Sigmoid colon (tissue), 7 donors: ENCODE measurements at places on chromosomes 3 and 15. TPM values are rescaled to one million over a fixed set of nuclear protein-coding genes. Genes with fewer than 3 reads are reported as not detected.

DNA sequence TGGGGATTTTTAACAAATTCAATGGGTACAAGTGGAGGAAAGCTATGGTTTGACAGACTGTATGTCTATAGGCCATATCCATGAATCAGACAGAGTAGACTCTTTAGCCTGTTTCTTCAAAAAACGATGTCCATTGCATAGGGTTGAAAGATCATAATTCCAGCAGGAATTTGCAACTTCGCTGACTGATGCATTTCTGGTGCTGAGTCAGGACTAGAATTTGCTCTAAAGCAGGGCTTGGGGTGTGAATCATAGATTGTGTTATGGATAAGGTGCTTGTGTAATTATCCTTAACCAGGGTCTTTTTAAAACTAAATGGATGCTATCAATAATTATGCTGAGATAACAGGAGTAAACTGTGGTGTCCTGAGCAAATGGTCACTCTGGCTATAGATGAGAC lies 200.4 kb upstream of the TBC1D5 start:
- peaks cover 24% of the 10 kb centered on the region for H3K4me1 ChIP-seq
- H3K36me3 ChIP-seq: no peaks in the 10 kb centered on the region
- DNase-seq: no peak
- H3K4me3 ChIP-seq: no peak overlapping the region

SLC6A11 gene
- not detected for total RNA-seq

DNA sequence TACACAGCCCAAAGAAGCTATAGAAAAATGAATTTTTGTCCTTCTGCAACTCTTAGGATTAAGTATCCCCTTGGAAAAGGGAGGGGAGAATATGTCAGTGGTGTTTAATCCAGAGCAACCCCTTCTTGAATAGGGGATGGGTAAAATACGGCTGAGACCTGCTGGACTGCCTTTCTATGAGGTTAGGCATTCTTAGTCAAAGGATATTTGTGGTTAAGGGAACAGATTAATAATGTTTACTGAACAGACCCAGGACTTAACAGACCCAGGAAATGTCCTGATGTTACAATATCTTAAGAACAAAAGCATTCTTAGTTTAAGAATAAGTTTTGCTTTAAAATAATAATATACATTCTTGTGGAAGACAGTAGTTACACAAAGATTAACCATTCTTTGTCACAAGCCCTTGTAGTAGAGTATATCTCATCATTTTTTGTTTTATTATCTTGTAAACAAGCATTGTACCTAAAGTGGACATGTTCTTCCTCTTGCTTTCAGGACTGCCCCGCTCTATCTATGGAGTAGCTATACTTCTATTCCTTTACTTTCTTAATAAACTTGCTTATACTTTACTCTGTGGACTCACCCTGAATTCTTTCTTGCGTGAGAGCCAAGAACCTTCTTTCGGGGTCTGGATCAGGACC lies 43.8 kb upstream of the B3GALNT1 start:
- no peak overlapping the region for H3K4me3 ChIP-seq
- H3K27ac ChIP-seq: no peak overlapping the region
- H3K36me3 ChIP-seq: no peaks in the 10 kb centered on the region

SYNPR gene
- 1.4 TPM for total RNA-seq

UNC13C gene
- 1.1 TPM for total RNA-seq

- no peaks in the 10 kb centered on the region for H3K27me3 ChIP-seq
- no peaks in the 10 kb centered on the region for H3K36me3 ChIP-seq
Observed at GRCh38 chr3:31438742-31439141, 94.0 kb upstream of the STT3B start.

ITGA11 gene
- total RNA-seq: 1.2 TPM

DNA sequence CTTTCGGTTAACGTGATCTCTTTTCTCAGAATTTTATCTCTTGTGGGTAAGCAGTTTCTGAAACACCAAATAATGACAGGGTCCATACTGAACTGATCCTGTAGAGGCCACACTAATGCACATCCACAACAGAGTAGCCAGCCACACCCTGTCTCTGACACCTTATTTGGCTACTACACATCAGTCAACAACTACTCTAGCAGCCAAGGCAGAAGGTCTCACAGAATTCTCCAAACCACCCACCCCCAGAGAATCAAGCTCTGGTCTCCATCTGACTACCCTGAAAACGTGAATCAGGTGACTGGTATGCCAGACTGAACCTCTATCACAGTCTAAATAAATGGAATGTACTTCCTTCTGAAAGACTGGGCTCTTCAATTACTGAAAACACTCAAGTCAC lies 38.0 kb downstream of the EDC3 start:
- peaks cover 40% of the 10 kb centered on the region for H3K4me1 ChIP-seq
- H3K27ac ChIP-seq: no peak overlapping the region
- peaks cover 10% of the 10 kb centered on the region for H3K36me3 ChIP-seq

DNA sequence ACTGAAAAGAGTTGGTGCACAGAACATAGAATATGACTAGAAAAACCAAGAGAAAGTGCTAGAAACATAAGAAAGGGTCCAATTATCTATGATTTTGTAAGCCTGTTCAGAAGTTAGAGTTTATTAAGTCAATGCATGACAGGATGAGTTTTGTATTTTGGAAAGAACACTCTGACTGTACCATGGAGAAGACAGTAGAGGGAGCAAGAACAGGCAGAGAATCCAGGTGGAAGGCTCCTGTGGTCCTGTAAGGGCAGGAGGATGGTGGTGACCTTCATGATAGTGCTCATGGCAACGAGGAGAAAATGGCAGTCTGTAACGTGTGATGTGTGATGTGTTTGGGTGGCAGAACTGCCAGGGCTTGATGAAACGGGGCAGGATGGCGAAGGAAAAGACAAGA lies 249.1 kb downstream of the CTNNB1 start:
- H3K27me3 ChIP-seq: no peaks in the 10 kb centered on the region
- H3K36me3 ChIP-seq: no peaks in the 10 kb centered on the region
- no peak overlapping the region for H3K27ac ChIP-seq

GRCh38 chr15:74826364-74826819 lies at the start of gene CPLX3:
TSS of gene CPLX3 (plus strand) at chr15:74826627. CDS start at chr15:74826704, 77 bp downstream.
- H3K4me1 ChIP-seq: peaks cover 6% of the 10 kb centered on the region
- no peak within 1 kb of the TSS for H3K4me3 ChIP-seq
- peaks cover 25% of the 10 kb centered on the region for H3K27me3 ChIP-seq

GRCh38 chr3:172138193-172138537 lies 98.8 kb downstream of the FNDC3B start:
- no peaks in the 10 kb centered on the region for H3K36me3 ChIP-seq
- no peaks in the 10 kb centered on the region for H3K27me3 ChIP-seq
- no peak for DNase-seq

- no peaks in the 10 kb centered on the region for H3K27me3 ChIP-seq
- no peak for DNase-seq
- no peak overlapping the region for H3K27ac ChIP-seq
- no peak overlapping the region for H3K4me3 ChIP-seq
Observed at GRCh38 chr3:117768581-117768980, 1059.0 kb downstream of the TUSC7 start.

DNA sequence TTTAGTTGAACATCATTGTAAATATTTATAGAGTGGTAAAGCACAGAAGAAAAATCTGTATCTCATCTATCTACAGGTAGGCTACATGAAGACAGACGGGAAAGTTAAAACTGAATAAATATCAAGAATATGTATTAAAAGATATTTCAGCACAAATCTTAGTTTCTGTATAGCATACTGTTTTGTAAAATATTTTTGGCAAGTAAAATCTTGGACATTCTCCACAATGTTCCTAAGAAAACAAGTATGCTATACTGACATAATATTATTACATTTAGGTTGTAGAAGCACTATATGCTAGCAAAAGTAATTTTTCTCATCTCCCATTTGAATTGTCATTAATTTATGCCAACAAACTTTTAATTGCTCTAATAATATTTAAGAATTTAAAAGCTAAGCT lies 326.4 kb upstream of the ARL6 start:
- no peaks in the 10 kb centered on the region for H3K36me3 ChIP-seq
- H3K4me3 ChIP-seq: no peak overlapping the region
- no peak for DNase-seq

GOLGA8K gene
- 1.1 TPM for total RNA-seq

UBP1 gene
- 66.7 TPM for total RNA-seq

DNA sequence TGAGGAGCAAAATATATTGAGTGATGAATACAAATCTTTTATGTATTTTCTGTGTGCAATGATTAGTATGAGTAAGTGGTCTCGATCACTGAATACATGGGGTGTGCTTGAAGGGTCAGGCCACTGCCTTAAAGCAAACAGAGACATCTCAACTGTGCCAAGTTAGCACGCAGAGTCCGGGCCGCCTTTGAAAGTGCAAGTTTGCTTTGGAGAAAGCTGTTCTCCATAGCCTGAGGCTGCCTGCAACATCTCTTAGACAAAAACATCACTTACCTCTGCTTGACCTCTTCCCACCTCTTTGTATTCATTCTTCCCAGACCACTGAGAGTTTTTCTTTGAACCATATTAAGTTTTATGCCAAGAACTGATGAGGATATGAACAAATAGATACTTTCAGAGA lies 267.0 kb downstream of the ZBTB20 start:
- no peaks in the 10 kb centered on the region for H3K27me3 ChIP-seq
- peaks cover 26% of the 10 kb centered on the region for H3K4me1 ChIP-seq
- H3K36me3 ChIP-seq: no peaks in the 10 kb centered on the region
- DNase-seq: peak; percentile 60
- no peak overlapping the region for H3K4me3 ChIP-seq

DNA sequence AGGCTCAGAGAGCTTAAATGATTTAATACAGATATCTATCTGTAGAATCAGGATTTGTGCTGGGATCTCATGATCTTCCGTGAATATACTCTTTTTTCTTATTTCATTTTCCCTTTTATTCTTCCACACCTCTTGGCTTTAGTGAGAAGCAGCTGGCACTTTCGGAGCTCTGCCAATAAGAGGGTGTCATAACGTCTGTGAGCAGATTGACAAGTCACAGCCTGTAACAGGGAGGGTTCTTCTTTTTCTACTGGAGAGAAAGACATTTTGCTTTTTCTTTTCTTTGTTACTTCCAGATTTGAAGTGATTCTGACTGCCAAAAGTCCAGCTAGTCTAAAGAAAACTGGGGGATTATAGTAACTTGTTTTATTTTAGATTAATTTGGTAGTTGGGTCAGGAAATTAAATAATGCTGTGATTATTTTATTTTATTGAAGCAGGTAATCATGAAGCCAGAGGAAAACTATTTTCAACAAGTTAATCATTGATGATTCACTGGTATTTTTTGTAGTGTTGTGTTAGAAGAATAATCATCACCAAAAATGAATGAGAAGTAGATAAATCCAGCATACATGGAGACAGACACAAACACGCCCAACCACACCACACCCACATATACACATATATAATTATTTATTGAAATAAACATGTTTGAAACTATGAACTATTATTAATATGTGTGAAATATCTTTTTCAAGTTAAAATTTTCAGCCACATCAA lies 69.8 kb downstream of the TNFAIP8L3 start:
- H3K36me3 ChIP-seq: no peaks in the 10 kb centered on the region
- H3K4me3 ChIP-seq: no peak overlapping the region
- no peak overlapping the region for H3K27ac ChIP-seq
- no peaks in the 10 kb centered on the region for H3K27me3 ChIP-seq

FILIP1L gene
- total RNA-seq: 88.1 TPM

SKOR1 gene
- 1.6 TPM for total RNA-seq

- H3K36me3 ChIP-seq: no peaks in the 10 kb centered on the region
- peaks cover 23% of the 10 kb centered on the region for H3K4me1 ChIP-seq
- no peak overlapping the region for H3K4me3 ChIP-seq
- H3K27me3 ChIP-seq: no peaks in the 10 kb centered on the region
- DNase-seq: no peak
Observed at GRCh38 chr15:85607842-85608241, 186.9 kb downstream of the KLHL25 start.

GOLGA6C gene
- total RNA-seq: not detected

DNA sequence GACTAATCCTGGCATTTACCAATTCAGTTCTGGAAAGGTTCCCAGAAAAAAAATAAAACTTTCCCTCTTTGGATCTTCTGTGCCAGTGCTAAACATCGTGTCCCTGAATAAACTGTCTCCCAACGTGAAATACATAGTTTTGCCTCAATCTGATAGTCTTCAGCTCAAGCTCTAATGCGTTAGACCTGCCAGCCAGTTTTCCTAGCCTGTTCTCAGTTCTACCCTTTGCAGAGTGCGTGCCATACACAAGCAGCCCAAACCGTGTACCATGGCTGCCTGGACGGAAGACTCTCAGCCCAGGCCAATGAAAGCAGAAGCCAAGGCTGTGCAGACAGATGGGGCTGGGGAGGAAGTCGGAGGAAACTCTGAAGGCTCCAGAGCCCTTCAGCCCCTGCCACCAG lies 11.4 kb upstream of the OCA2 start:
- H3K36me3 ChIP-seq: peaks cover 38% of the 10 kb centered on the region
- peaks cover 22% of the 10 kb centered on the region for H3K27me3 ChIP-seq
- DNase-seq: peak; percentile 43

DNA sequence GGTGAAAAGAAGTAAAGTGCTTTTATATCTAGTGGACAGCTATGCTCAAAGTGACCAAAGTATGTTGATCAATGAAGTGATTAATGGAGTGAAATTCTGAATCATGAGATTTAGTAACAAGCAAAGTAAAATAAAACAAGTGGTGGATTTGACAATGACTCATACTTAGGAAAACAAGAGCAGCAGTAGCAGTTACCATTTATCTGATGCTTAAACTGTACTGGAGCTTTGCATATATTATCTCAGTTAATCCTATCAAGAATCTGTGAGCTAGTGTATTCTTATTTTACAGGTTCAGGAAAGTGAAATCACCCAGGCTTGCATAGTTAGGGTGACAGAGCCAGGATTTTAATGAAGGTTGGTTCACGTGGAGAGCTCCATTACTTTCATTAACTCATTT lies 50.6 kb upstream of the SPATA16 start:
- no peak for DNase-seq
- no peak overlapping the region for H3K4me3 ChIP-seq
- H3K27me3 ChIP-seq: no peaks in the 10 kb centered on the region
- H3K27ac ChIP-seq: no peak overlapping the region
- H3K4me1 ChIP-seq: no peaks in the 10 kb centered on the region

DNA sequence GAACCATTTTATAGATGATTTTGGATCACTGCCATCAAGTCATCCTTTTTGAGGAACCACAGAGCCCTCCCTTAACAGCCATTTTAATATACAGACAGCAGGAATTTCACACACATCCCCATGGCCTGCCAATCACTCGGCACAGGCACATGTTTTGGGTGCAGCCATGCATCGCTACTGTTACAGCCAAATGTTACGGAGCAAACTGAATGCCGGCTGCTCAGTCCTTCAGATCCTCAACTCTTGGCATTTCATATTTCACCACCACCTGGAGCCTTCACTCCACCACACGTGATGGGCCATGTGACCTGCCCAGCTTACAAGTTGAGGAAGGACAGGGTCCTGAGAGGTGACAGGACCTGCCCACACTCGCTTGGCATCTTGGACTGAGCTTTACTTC lies 90.8 kb downstream of the OXNAD1 start:
- no peaks in the 10 kb centered on the region for H3K36me3 ChIP-seq
- H3K4me1 ChIP-seq: peaks cover 5% of the 10 kb centered on the region
- H3K4me3 ChIP-seq: no peak overlapping the region
- DNase-seq: no peak
- no peaks in the 10 kb centered on the region for H3K27me3 ChIP-seq

- no peaks in the 10 kb centered on the region for H3K27me3 ChIP-seq
- no peaks in the 10 kb centered on the region for H3K36me3 ChIP-seq
- no peak overlapping the region for H3K4me3 ChIP-seq
- DNase-seq: no peak
Observed at GRCh38 chr15:33125894-33126537, 68.5 kb downstream of the FMN1 start.

GRCh38 chr3:61847784-61848462 lies 286.6 kb downstream of the PTPRG start:
- H3K4me3 ChIP-seq: no peak overlapping the region
- no peaks in the 10 kb centered on the region for H3K27me3 ChIP-seq
- no peaks in the 10 kb centered on the region for H3K4me1 ChIP-seq
- no peaks in the 10 kb centered on the region for H3K36me3 ChIP-seq
- DNase-seq: peak; percentile 77
